ENCODE measurements at places on chromosomes 5 and 9. TPM values are rescaled to one million over a fixed set of nuclear protein-coding genes. Genes with fewer than 3 reads are reported as not detected.

GALNT12 gene
- total RNA-seq: 17.6 TPM

DNA sequence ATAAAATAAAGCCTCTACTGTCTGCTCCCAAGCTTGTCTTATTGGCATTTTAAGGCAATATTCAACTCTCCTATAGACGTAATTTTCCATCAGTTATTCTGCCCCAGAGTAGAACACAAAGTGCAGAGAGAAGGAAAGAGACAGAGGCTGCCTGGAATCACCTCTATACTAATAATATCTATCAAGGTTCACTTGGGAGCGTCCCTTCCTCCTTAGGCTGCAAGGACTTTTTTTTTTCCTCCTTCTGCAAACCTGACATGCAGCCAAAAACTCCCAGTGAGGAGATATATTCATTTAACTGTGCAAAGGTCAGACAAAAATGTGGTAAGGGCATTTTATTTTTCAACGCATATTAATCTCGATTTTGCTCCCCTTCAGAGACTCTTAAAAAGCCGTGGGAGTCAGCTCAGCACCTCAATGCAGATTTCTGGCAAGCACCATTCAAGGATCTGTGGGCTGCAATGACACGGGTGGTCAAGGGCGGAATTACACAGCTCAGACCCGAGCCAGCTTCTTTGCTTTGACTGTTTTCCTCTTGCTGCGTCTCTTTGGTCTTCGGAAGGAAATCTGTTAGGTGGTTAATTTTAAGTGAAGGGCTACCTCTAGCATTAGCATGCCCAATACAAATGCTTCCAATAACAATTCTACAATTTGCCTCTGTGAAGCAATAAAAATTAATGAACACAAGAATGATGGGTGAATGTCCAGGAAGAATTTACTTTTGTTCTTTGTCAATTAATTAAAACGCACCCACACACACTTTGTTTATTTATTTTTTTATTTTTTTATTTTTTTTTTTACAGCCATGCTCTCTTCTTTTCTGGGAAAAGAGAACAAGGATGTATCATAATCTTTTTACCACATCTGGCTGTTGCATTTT, 587.7 kb upstream of the GRAMD2B start:
- DNase-seq: no peak

PCDHGA12 gene
- 5.2 TPM for total RNA-seq

DNA sequence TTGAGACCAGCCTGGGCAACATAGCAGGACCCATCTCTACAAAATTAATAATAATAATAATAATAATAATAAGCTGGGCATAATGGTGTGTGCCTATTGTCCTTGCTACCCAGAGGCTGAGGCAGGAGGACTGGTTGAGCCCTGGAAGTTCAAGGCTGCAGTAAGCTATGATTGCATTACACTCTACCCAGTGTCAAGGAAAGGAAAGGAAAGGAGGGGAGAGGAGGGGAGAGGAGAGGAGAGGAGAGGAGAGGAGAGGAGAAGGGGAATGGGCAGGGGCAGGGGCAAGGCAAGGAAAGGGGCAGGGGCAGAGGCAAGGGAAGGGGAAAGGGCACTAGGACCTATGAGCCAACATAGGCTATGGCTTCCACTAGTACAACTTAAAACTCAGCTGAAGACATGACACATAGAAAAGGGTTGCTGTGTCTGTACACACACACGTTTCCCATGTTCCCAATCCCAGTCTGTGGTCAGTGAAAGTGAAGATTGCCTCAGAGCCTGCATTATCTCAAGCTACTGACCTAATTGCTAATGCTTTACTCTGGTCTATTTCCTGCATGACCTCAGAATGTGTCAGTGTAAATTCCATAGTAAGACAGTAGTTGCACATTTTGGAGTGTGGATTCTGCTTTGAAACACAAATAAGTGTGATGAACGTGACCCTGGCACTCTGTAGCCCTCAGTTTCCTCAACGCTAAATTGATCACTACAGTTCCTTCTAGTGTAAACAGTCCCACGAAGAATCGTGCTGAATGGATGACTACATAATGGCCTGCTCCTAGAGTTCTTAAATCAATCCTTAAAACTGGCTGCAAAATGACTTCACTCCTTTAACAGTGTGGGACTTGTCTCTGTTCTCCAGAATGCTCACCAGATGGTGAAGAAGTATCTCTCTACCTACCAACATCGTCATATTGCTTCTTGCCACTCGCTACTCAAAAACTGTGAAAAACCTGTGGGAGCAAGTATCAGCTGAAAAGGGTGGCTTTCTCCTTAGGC, 497.0 kb downstream of the RAB3C start:
- DNase-seq: no peak

GRCh38 chr5:102715082-102715807, 39.9 kb upstream of the PAM start:
- DNase-seq: no peak

DNA sequence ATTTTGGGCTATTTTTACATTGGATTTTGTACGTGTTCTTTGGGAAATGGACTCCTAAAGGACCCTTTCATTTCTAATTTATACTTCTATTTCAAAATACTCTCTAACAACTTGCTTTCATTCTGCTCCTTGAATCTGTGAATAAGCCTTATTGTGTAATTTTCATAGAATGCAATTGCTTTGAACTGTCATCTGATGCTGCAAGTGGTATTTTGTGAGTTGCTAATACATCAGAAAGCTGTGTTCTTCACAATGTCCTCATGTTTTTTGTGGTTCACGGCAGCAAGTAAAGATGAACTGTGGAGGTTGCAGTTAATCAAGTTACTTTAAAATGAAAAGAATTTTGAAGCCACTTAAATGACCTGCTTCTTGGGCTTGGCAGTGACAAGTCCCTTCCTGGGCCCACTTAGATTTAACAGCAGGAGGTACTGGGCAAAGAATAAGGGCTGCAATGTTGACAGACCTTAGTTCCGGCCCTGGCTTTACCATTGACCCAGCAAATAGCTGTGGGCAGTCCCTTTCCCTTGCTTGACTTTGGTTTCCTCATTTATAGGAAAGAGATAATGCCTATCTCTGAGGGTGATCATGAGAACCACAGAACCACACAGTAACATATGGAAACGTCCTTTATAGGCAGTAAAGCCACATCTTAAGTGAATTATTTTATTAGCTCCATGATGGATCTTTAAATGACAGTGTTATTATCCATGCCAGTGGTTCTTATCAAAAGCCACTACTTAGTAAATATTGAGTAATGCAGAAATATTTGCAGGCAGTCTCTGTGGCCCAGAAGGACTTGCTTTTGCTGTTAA, 54.8 kb downstream of the IQGAP2 start:
- no peak for DNase-seq

DNA sequence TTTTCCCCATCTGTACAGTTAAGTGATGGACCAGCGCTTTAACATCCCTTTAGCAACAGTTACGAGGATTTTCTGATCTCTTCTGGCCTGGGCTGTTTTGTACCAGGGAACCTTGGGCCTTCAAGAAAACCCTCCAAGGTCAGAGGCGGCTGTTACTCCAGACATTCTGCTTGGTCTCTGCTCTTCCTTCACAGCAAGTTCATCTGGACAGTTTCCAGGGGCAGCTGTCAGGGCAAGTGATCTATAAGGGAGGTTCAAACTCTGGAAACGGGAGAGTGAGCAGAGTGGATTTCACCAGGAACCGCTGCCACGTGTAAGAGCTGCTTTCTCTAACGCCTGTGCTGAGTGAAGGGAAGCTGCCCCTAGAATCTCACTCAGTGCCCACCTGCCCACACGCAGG, 36.7 kb downstream of the ZNF618 start:
- no peak for DNase-seq

GRCh38 chr9:123741214-123741613, 188.7 kb downstream of the DENND1A start:
- no peak for DNase-seq

DNA sequence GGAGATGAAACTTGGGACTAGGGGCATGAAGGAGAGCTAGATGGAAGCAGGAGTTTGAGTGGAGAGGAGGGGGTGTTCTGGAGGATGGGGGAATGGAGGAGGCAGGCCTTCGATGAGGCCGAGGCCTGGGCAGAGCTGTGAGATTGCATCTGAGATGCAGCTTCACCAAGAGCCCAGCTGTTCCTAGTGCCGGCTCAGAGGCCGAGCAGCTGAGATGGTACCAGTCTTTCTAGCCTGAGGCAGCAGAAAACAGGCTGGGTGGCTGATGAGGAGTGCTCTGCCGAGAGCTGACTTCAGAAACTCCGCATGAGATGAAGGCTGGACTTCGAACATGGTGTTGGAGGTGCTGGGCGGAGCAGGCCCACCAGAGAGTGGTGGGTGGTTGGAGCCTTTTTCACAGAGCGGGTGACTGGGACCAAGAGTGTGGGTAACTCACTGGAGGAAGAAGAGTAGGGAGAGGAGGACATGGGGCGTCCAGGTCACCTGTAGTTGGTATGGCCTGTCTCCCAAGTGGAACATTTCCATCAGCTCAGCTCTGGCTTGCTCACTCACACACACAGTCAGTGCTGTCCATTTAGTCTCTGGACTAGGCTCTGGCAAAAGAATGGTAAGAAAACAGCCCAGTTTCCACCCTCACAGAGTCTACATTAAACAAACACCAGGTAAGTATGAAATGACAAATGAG, 54.7 kb downstream of the TMOD1 start:
- DNase-seq: no peak

- DNase-seq: peak; percentile 83
These were observed at the start of gene ADAMTS12 for GRCh38 chr5:33891788-33892619. Gene ADAMTS12 (minus strand): TSS chr5:33891990. CDS start chr5:33891856, 134 bp downstream.
